D341Med (cell line): ENCODE measurements at places on chromosomes 3 and 15.

GRCh38 chr15:90386221-90386620, 1.8 kb upstream of the IQGAP1 start:
- no peak for DNase-seq

- no peak for DNase-seq
Measured at GRCh38 chr15:76566276-76566675, 229.7 kb downstream of the ISL2 start.

DNA sequence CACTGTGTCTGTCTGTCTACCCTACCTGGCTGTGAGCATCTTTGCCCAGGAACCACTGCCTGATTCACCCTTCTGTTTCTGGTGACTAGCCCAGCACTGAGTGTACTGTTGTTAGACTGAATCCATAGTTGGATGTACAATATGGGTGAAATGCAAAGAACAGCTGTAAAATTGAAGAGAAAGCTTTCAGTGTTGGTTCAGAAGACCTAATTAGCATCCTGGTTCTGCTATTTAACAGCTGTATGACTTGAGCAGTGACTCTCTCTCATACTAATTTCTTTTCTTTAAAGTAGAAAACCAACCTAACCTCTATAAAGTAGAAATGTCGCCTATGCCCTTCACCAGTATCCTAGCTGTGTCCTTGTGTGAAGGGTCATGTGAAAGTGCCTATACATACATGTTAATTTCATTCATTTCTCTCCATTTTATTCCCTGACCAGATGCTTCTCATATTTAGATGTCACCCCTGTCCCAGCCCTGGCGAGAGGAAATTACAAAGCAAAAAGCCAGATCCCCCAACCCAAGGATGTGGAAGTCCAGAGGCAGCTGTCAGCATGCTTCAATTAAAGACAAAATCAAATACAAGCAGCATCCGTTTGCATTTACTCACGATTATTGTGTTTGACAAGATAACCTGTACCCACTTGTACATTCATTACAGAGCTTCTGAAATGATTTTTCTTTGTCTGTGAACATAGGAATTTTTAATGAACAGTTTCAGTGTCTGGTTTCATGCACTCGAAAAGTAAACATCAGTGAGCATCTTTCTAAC, 305.7 kb upstream of the ICE2 start:
- DNase-seq, result no peak

DNA sequence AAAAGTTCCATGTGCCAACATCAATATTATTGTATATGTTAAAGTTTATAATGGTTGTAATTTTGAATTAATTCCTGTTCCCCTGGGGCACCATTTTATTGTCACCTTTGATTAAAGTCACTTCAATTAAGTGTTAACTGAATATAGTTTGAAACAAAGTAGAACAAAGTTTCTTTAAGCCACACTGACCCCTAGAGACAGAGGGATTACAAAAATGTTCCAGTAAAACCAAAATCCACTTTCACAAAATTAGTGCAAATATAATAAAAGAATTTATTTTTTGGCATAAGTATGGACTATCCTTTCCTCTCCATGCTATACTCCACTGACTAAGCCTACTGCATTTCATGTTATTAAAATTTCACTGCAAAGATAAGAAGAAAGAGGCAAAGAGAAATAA, 123.9 kb downstream of the ZMAT3 start:
- no peak for DNase-seq
